ENCODE measurements at places on chromosomes 3 and 15.

- no peak for DNase-seq
Measured at GRCh38 chr15:60372227-60372626, 25.6 kb downstream of the ANXA2 start.

GRCh38 chr15:91192285-91192684, 92.2 kb downstream of the SV2B start:
- no peak for DNase-seq

- no peak for DNase-seq
Measured at GRCh38 chr15:78675206-78675605, 34.2 kb upstream of the CHRNB4 start.

DNA sequence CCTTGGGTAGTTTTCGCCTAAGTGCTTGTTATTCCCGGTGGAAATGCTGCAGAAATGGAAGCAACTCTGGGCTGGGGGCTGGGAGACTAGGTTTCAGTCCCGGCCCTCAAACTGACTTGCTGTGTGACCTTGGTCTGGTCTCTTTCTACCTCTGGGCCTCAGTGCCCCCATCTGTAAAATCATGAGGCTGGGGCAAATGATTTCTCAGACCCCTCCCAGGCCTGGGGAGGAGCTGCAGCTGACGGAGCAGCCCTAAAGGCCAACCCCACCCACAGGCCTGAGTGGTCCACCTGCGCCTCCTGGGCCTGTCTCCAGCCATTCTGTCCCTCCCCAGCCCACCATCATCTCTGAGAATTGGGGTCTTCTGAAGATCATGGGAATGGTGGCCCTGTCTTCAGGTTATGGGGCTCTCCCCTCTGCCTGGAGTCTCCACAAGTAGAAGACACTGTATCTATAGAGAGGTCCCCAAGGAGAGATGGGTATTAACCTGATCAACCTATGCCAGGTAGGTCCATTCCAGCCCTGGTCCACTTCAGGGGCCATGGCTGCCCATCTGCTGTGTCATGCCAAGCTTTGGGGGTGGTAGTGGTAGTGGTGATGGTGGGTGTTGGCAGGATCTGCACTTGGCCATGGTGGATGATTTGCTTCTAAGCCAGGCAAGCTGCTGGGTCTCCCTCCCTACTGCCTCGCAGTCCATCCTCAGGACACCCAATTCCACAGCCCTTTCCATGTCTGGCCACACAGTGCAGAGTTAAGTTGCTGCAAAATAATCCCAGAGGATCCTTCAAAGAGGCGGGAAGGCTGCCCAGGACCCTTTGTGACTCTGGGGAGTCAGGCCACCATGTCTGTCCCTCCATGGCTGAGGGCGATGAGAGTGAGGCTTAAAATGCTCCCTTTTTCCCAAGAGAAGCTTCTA, 46.0 kb downstream of the ITGA11 start:
- DNase-seq = no peak

GRCh38 chr15:78930577-78931388, 14.1 kb downstream of the CTSH start:
- DNase-seq = no peak

- DNase-seq = no peak
Measured at GRCh38 chr3:119663885-119664284, 3.5 kb upstream of the POPDC2 start.

GRCh38 chr3:85259748-85260147, 301.0 kb downstream of the CADM2 start:
- no peak for DNase-seq

GRCh38 chr15:55827955-55828354, 85.0 kb upstream of the PRTG start:
- no peak for DNase-seq

DNA sequence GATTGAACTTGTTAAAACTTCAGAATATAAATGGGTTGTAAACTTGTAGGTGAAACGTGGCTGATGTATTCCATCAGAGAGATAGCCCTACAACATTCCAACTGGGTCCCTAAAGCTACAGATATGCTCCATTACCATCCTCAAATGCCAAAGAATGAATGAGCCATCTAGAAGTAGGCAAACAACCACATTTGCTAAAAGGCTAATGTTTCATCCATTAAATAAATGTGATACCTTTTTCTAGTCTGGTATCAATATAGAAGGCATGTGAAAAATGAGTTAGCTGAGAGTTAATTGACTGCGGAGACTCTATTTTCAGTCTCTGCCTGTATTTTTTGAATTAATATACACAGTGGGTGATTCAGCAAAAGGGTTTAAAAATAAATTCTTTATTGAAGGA, 203.8 kb downstream of the RBMS3 start:
- no peak for DNase-seq

GRCh38 chr3:62621176-62621575, 247.8 kb upstream of the FEZF2 start:
- DNase-seq = no peak

GRCh38 chr15:38129531-38130204, 123.0 kb upstream of the SPRED1 start:
- DNase-seq = peak; percentile 9

DNA sequence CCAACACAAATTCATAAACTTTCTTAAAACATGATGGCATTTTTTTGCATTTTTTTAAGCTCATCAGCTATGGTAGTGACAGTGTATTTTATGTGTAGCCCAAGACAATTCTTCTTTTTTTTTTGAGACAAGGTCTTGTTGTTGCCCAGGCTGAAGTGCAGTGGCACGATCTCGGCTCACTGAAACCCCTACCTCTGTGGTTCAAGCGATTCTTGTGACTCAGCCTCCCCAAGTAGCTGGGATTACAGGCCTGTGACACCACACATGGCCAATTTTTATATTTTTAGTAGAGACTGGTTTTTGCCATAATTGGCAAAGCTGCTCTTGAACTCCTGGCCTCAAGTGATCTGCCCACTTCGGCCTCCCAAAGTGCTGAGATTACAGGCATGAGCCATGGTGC, 17.3 kb upstream of the USP50 start:
- DNase-seq = no peak

GRCh38 chr3:41419809-41420208, 220.5 kb downstream of the CTNNB1 start:
- DNase-seq = no peak

- no peak for DNase-seq
Measured at GRCh38 chr15:101450403-101451265, 38.9 kb downstream of the PCSK6 start.

- DNase-seq = no peak
Measured at GRCh38 chr3:158269942-158270341, 160.1 kb downstream of the RSRC1 start.

GRCh38 chr15:67915461-67916374, 75.9 kb upstream of the RNU6-1 start:
- DNase-seq = no peak

DNA sequence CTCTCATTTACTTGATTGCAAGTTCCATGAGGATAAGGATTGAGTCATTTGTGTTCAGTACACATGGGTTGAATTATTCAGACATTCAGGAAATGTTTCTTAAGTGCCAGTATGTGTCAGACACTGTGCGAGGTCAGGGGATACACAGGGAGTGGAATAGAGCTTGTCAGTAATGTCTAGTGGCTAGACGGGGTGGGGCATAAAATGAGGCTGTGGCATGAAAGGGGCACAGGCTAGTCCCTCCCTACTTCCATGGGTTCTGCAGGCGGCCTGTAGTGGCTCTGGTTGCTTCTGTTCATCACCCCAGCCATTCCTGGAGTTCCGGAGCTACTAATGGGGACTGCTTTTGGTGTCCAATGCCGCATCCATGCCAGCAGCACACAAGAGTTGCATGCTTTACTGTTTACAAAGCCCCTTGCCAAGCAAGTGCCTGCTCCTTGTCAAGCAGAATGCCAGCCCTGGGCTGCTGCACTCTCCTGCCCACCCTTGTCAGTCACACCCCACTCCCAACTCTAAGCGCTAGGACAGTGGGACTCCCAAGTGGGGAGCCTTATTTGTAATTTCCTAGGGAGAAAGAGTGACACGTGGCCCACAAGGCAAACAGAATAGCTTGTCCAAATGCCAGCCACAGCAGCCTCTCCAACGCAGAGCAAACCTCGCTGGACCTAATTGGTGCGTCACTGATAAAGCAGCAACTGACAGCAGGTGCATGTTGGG, 70.8 kb downstream of the RAB11A start:
- DNase-seq = no peak

DNA sequence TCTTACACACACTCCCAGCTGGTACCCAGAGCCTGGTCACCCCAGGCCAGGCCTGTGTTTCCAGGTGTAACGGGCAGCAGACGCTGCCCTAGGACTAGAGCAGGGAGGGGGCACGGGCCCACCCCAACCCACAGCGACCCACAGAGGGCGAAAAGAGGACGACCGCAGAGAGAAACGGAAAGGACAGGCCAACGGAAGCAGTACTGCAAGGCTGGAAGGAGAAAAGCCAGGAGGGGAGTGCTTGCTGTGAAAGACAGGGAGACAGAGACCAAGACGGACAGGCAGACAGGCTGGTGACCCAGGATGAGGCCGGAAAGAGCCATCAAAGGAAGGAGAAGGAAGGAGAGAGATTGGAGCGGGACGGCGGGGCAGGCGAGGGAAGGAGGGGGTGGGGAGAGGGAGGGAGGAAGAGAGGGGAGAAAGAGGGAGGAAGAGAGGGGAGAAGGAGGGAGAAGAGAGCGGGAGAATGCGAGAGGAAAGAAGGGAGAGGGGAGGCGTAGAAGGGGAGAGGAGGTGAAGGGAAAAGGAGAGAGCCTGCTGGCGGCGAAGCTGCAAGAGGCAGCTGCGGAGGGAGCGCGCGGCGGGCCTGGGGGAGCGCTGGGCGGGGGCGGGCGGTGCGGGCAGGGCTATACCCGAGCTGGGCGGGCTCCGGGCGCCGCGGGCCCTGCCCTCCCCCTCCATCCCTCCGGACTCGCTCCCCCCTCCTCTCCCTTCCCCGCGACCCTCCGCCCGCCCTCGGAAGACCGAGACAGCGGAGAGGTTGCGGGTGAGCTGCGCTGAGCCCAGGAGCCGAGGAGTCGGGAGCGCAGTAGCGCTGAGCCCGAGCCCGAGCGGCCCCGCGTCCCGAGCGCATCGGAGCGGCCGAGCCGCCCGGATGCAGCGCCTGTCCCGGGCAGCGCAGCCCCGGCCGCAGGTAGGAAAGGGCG, at the start of gene SLC6A1:
TSS of gene SLC6A1 (plus strand) at position 732 of the 926 bp plus-strand sequence. CDS start 24,464 bp downstream, outside the sequence.
- no peak for DNase-seq

DNA sequence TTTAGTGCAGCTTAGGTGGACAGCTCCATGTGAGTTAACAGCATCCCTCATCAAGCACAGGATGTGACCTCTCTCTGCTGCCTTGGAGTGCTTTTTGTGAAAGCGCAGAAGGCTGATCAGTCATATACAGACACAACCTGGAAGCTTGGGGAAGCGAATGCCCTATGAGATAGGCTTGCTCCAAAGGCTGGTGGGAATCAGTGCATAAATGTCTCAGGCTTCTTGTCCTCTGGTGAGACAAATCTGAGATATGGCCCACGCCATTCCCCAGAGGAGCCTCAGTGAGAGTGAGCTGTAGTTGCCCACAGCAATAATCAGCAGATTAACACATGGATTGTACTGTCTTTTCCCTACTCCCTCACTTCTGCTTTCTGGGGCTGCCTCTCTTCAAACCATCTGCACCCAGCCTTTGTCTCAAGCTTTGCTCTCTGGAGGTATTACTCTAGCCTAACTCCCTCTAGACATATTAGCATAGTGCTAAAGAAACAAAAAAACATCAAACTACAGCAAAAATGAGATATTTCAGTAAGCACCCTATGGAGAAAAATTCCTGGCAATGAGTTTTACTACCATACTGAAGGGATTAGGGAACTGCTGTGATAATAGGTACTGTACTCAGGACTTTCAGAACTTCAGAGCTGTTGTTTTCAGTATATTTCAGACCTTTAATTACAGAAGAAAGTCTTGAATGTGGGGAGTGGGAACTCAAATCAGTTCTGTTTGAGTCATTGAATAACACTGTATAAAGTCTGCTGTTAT, 113.7 kb downstream of the OXSM start:
- DNase-seq = no peak

GRCh38 chr3:121545574-121546455, at the start of gene POLQ:
Gene POLQ (minus strand): TSS chr3:121545988. CDS start chr3:121545877, 111 bp downstream.
- DNase-seq = peak; percentile 75

DNA sequence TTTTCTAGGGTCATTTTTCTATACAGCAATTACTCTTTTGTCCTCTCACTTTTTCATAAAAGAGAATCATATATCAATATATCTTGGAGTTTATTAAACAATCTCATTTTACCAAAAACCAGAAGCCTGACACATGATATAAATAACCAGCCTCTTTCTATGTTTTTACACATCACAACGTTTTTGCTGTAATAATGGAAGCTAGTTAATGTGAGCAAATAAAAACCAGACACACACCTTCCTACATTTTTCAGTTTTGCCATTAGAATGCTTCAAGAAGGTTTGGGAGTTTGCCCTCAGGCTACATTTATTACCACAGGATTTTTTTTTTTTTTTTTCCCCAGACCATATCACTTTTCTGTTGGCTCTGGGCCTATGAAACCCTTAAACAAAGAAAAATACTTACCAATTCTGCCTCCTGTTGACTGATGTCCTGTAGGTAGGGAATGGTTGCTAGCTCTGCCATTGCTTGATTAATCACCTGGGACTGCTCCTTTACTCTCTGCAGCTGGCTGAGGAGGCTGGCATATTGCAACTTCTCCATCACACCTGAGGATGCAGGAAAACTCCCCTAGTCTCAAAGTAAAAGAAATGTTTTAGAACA, 165.5 kb downstream of the ECT2 start:
- DNase-seq = no peak

DNA sequence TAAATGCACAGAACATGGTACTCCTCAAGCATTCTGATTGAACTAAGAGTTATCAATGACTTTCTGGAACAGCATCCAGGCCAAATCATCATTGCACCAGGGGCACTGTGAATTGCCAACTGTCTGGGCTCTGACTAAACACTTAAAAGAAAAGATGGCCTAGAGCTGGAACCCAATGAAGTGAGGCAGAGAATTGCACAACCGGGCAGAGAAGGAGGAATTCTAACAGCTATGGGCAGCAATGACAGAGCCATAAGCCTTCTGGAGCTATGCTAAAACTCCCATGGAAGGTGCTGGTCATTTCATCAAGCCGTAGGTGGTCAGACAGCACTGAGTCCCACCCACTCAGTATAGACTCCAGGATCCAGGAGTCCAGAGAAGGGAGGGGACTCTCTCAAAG, 48.1 kb upstream of the OXTR start:
- no peak for DNase-seq

GRCh38 chr3:13782501-13782900, 97.4 kb downstream of the WNT7A start:
- no peak for DNase-seq

DNA sequence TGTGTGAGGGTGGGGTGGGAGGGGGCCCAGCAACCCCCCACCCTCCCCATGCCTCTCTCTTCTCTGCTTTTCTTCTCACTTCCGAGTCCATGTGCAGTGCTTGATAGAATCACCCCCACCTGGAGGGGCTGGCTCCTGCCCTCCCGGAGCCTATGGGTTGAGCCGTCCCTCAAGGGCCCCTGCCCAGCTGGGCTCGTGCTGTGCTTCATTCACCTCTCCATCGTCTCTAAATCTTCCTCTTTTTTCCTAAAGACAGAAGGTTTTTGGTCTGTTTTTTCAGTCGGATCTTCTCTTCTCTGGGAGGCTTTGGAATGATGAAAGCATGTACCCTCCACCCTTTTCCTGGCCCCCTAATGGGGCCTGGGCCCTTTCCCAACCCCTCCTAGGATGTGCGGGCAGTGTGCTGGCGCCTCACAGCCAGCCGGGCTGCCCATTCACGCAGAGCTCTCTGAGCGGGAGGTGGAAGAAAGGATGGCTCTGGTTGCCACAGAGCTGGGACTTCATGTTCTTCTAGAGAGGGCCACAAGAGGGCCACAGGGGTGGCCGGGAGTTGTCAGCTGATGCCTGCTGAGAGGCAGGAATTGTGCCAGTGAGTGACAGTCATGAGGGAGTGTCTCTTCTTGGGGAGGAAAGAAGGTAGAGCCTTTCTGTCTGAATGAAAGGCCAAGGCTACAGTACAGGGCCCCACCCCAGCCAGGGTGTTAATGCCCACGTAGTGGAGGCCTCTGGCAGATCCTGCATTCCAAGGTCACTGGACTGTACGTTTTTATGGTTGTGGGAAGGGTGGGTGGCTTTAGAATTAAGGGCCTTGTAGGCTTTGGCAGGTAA, 8.1 kb downstream of the FAM131A start:
- no peak for DNase-seq

Measured in stimulated activated CD8-positive, alpha-beta memory T cell treated with anti-CD3 and anti-CD28 coated beads, Interleukin-2, amount 100 ng/mL, for 48 hours (primary cell).